ENCODE measurements at places on chromosomes 1 and 21.

GRCh38 chr21:40732253-40733023, 114.5 kb downstream of the DSCAM start:
- no peak for DNase-seq

GRCh38 chr1:241440904-241441303, 78.7 kb downstream of the FH start:
- DNase-seq, result no peak

- DNase-seq, result no peak
Measured at GRCh38 chr1:109089242-109090015, 1.1 kb upstream of the TMEM167B start.

DNA sequence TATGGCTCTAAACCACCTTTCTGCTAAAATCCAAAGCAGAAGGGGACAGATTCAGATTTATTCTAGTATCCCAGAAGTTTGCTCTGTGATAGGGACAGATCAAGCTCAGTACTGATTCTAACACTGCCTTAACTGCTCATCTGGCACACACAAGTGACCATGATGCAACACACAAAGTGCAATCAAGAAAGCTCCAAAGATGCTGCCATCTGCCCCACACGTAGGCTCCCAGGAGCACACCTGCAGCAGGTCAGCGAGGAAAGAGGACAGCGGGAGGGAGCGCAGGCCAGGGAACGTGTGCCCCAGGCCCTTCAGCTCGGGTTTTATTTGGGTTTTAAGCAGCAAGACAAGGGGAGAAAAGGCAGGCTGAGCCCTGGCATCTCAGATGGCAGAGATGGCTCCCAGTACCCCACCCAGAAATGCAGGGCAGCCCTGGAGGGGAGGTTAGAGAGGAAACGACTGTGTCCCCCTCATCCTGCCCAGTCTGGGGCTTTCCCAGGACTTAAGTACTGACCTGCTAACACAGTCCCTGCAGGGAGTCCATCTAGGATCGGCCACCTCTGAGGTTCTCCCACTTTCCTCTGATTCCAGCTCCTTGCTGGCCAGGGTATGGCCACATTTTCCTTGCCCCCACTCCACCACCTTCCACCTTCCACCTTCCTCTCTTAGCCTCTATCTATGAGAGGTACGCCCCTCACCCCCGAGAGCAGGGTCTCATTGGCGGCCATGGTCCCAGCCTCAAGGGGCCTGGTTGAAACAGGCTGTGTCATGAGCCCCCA, 1.2 kb downstream of the TRIM11 start:
- no peak for DNase-seq

- no peak for DNase-seq
Measured at GRCh38 chr1:57341721-57342120, 82.1 kb downstream of the DAB1 start.

GRCh38 chr1:201745023-201745422, 83.9 kb upstream of the IPO9 start:
- no peak for DNase-seq
